ENCODE measurements at places on chromosomes 12 and 14. TPM values are rescaled to one million over a fixed set of nuclear protein-coding genes. Genes with fewer than 3 reads are reported as not detected.

Gene MON2
- 82.1 TPM for polyA plus RNA-seq

Gene PIANP
- 12.1 TPM for polyA plus RNA-seq

Gene EMP1
- 97.8 TPM for polyA plus RNA-seq

Gene PPP1R36
- 1.5 TPM for polyA plus RNA-seq

Gene STAC3
- 9.2 TPM for polyA plus RNA-seq

Gene GALNT8
- 4.3 TPM for polyA plus RNA-seq

Measured in left kidney (tissue), 8 donors.